Stimulated activated CD8-positive, alpha-beta memory T cell treated with anti-CD3 and anti-CD28 coated beads, Interleukin-7, amount 100 ng/mL, for 4 hours (primary cell): ENCODE measurements at places on chromosomes 1 and 21.

- DNase-seq, result no peak
These were observed 4.9 kb downstream of the CROCC start for GRCh38 chr1:16926491-16927073.

GRCh38 chr1:234565132-234565531 lies 44.8 kb downstream of the IRF2BP2 start:
- no peak for DNase-seq

DNA sequence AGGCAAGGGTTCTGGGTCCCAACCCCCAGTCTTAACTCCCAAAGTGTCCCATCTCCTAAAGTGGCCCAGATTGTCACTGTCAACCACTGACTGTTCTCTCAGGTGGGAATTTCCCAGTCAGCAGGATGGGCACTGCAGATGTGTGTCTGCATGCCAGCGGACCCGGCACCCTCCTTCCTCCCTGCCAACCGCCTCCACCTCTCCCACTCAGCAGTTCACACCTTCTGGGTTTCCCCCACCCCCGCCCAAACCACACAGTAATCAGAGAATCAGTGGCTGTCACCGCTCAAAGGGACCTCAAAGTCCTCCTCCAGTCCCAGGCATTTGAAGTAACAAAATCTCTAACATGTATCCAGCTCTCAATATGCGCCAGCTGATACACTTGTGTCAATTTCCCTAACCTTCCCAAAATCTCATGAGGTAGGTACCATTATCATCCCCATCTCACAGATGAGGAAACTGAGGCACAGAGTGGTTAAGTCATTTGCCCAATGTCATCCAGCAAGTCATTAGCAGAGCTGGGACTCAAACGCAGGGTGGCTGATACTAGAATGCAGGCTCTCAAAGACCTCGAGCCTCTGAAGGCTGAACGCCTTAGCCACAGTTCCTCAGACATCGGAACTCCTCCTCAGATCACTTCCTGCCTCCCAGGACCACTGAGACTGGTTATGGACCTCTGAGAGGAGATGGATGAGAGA lies 4.8 kb downstream of the RUNX3 start:
- DNase-seq, result peak; percentile 87

- DNase-seq, result no peak
These were observed 58.1 kb downstream of the LRRN2 start for GRCh38 chr1:204627436-204627835.

GRCh38 chr1:182601416-182601786 lies 2.8 kb downstream of the RGS16 start:
- DNase-seq, result peak; percentile 44
